ENCODE measurements at places on chromosomes 5 and 9.

DNA sequence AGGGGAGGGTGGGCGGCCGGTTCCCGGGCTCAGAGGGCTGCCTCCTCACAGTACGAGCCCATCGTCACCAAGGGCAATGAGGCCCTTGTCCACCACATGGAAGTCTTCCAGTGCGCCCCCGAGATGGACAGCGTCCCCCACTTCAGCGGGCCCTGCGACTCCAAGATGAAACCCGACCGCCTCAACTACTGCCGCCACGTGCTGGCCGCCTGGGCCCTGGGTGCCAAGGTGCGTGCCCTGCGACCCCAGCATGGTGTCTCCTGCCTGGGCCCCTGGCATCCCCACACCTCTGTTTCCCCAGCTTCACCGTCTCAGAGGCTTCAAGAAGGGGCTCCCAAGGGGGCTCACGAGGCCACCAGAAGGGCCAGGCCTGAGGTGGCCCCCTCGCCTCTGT lies 7.2 kb downstream of the DBH start:
- DNase-seq = no peak

- no peak for DNase-seq
Observed at GRCh38 chr5:166188501-166189325, 2102.7 kb upstream of the WWC1 start.

DNA sequence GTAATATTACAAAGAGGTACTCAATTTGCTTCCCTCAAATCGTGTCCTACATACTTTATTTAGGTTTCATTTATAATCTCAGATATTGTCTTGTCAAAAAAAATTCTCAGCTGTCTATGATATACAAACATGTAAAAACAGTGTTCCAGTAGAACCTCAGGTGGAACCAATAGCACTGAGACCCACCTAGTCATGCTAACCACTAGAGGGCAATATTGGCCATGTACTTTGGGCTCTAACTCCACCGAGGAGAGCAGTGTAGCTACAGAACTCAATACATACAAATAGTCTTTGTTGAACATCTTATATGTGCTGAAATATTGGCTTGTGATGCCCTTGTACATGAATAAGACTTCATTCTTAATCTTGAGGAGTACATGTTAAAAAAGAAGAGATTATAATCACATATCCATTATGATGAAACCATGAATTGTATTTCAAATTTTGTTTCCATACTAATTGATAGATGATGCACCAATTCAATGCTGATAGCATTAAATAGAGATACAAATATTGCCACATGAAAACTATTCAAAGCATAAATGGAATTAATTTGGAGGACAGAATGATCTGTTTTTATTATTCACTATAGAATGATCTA lies 71.2 kb upstream of the CNTLN start:
- no peak for DNase-seq

DNA sequence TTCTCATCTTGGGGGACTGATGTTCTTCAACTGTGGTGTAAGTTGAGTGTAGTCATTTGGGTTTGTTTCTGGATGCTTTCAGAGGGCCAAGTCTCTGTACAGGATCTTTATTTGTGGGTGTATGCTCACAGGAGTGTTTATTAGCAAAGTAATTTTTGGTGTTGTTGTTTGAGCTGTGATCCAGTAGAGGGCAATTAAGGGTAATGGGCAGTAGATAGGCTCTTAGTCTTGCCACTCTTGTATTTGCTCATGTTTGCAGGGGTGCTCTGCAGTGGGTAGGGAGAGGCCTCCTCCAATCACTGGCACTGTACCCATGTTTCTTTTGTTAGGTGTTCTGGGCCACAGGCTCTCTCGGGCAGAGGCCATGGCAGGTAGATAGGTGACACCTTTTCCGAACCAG lies 45.9 kb upstream of the ITGA2 start:
- DNase-seq = no peak

DNA sequence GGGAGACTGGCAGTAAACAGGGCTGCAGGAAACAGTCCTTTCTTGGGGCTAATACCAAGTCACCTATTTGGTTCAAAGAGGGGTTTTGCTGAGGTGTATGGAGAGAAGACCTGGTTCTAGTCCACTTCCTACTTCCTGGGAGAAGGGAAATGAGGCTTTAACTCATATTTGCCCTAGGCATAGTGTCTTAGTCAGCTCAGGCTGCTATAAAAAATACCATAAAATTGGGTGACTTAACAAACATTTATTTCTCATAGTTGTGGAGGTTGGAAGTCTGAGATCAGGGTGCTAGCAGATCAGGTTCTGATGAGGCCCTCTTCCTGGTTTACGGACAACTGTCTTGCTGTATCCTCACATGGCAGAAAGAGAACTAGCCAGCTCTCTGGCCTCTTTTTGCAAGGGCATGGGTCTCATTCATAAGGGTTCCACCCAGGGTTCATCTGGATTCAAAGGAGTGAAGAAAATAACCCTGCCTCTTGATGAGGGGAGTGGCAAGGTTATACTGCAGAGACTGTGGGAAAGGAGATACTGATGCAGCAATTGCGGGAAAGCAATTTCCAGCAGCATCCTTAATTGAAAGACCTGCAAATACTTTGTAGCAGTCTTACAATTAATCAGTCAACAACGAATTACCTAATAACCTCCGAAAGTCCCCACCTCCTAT lies 40.5 kb downstream of the ANKDD1B start:
- DNase-seq = no peak

DNA sequence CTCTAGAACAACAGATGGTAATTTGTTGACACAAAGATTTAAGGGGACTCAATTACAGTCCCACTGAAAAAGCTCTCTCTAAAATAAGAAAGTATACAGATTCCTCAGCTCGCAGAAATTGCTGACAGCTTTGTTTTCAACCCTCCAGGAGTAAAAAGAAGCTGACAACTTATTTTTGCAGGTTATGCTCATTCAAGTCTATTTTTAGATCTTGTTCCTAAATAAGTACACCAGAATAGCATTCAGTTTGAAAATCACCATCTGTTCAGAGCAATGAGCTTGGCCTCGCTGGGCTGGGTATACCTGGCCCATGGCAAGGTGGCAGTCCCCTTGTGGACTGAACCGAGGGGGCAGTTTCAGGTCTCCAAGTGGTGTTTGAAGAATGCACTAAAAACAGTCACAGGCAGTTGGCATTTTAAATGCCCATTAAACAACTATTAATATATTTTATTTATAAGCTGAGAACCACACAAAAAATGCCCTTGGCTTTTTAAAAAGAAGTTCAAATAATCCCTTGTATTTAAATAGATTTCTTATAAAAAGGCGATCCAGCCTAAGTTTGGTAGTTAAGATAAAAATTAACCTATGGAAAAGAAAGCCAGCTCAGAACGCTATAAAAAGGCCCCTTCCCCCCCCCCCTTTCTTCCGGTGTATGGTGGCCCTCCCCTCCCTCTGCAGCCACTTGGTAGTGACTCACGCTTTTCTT lies 169.2 kb downstream of the AUH start:
- peak; percentile 43 for DNase-seq

DNA sequence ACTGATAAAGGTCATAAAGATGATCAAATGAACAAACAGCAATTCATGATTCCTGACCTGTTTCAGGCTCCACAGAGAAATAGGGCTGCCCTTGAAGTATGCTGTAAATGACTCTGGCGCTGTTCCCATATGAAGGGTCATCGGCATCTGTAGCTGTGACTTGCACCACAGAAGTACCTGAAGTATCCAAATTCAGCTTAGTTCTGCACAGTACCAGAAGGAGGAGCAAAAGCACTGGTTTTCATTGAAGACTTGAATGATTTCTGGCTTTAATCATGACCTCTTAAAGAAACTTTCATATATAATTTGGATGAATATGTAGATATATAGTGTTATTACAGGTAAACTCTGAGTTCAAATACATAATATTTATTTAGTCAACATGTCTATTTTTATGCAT lies 109.1 kb downstream of the CDH10 start:
- no peak for DNase-seq

DNA sequence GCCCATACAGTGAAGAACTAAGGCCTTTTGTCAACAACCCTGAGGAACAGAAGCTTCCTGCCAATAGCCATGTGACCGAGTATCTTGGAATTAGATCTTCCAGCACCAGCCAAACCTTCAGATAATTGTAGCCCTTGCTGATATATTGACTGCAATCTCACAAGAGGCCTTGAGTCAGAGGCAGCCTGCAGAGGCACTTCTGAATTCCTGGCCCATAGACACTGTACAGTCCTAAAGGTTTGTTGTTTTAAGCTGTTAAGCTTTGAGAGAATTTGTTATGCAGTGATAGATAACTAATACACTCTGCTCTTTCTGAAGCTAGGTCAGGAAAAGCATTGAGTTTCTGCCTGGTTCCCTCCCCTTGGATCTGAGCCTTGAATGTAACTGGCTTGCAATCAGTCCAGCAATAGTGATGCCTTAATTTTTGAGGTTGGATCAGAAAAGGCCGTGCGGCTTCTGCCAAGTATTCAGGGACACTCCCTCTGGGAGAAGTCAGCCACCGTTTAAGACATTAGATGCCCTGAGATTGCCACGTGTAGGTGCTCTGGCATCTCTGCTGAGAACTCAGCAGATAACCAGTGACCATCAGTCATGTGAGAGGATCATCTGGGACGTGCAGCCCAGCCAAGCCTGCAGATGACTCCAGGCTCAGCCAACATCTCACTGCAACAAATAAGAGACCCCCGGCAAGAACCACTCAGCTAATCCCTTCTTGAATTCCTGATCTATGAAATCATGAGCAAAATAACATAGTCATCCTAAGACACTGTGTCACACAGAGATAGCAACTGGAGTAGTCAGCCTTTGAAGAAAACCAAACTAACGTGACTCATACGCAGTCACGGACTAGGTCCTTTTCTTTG lies 126.8 kb upstream of the STC2 start:
- DNase-seq = peak; percentile 47

DNA sequence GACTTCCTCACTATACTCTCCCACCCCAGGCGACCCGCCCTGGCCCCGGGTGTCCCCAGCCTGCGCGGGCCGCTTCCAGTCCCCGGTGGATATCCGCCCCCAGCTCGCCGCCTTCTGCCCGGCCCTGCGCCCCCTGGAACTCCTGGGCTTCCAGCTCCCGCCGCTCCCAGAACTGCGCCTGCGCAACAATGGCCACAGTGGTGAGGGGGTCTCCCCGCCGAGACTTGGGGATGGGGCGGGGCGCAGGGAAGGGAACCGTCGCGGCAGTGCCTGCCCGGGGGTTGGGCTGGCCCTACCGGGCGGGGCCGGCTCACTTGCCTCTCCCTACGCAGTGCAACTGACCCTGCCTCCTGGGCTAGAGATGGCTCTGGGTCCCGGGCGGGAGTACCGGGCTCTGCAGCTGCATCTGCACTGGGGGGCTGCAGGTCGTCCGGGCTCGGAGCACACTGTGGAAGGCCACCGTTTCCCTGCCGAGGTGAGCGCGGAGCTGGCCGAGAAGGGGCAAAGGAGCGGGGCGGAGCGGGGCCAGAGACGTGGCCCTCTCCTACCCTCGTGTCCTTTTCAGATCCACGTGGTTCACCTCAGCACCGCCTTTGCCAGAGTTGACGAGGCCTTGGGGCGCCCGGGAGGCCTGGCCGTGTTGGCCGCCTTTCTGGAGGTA lies 2.1 kb downstream of the CA9 start:
- peak; percentile 81 for DNase-seq

DNA sequence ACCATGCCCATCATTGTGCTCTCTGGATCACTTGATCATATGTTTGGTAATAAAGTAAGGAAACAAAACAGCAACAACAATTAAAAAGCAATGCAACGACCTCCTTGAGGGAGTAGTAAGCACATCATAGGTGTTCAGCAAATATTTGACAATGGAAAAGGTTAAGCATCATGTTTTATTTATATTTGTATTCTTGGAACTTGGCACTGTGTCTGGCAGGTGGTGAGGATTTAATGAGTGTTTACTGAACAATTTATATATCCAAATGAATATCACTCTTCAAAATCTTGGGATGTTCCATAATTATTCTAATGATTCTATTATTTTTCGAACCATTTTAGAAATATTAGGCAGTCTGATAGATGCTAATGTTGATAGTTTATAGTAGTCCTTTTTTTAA lies 6.2 kb downstream of the PIP5K1B start:
- no peak for DNase-seq

DNA sequence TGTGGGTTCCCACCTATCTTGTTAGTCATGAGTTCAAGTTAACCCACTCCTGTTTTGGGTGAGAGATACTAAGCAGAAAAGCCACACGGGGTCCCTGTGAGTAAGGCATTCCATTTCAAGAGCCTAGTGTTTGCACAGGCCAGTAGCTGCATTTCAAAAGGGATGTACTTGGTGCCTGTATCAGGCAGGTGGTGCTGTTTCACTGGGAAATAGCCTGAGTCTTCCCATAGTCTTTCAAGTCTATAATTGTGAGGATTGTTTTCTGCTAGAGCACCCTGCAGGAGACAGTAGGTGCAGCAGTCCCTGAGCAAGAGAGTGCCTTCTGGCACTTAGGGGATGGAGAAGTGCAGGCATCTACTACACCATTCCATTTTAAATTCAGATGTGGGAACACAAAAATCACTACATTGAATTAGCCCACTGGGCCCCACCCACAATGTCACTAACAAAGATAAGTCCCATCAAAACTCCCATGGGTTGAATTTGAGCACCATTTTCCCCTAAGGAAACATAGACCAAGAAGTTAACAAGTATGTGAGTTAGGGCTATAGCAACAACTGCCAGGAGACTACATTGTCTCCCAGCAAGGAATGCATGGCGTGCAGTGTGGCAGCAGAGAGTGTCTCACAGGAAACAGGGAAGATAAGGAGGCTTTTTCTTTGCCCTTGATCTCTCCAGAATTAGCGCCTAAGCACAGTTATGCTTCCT lies 263.2 kb downstream of the COX7C start:
- peak; percentile 66 for DNase-seq

DNA sequence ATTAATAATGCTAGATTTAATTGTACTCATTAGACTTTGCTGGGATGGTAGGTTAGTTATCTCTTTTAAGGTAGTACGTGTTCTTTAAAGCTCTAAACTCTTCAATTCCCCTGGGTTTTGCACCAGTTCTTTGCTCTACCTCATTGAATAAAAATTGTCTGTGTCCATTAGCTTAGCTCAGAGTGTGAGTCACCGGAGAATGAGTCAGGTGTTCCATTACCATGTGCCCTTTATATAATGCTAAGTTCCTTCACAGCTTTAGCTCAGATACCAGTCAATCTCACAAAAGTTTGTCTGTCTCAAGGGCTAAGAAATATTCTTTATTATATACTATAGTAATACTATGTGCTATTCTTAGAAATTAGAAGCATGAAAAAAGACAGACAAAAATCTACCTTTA lies 339.4 kb downstream of the PRELID2 start:
- DNase-seq = no peak

DNA sequence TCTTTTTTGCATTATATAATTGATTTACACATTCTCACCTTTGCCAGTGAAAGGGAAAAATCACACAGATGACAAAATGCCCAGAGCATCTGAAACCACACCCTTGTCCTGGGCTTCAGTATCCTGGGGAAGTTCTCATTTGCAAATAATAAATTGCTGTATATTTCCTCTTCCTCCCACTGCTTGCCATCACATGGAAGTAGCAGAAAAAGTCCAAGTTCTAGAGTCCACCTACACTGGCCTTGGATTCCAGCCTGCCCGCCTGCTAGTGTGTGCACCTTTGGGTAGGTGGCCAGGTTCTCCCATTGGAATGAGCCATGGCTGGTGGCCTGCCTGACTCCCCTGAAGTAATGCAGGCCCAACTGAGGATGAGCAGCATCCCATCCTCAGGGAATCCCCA lies 149.4 kb downstream of the GADD45G start:
- no peak for DNase-seq

- no peak for DNase-seq
Observed at GRCh38 chr9:135282808-135283207, 195.3 kb downstream of the OLFM1 start.

- DNase-seq = peak; percentile 73
Observed at GRCh38 chr5:132228241-132229035, 785 bp upstream of the P4HA2 start.

GRCh38 chr5:146529984-146530383 lies 14.0 kb upstream of the GPR151 start:
- no peak for DNase-seq

All from femur (tissue), 1 donor.